ENCODE measurements at places on chromosomes 3 and 15.

DNA sequence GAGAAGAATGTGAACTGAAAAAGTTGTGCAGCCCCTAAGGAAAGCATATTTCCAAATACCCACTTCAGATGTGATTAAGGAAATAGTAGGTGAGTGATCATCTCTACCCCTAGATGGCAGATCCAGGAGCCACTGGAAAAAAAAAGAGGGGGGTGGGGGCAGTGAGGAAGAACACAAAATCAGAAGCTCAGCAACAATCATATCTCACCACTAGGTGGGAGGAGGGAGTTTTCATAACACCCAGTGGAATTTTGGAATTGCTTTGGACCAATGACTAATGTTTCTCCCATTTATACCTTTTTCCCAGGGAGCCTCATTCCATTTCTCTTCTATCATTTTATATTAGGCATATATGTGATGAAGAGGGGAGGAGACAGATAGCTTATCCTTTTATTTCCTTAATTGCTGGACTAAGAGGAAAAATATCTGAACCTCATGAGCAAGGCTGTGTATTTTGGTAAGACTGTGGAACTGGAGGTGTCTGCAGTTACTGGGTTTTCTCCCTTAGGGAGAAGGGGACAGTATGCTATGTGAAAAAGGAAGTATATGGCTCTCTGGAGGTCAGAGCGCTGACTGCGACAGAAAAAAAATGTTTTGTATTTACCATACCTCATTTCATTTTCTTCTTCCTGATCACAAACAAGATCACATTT, 363.4 kb downstream of the GAP43 start:
- DNase-seq: no peak

GRCh38 chr15:76153241-76154197, 93.7 kb downstream of the TMEM266 start:
- no peak for DNase-seq

DNA sequence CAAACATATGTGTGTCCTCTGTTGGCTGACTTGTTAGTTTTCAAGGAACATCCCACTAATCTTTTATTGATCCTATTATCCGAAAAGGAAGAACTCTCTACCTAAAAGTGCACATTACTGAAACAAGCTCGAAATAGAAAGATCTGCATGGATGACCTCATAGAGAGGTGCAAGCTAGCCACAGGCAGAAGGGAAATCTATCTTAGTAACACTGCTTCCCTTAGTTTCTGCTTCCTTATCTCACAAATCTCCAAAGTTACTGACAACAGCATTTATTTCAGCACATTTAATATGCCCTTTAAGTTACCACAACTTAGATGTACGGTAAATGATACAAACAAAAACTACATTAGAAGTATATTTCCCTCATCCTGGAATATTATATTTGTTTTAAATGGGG, 285.1 kb upstream of the CCDC54 start:
- DNase-seq: no peak

GRCh38 chr15:100075229-100075628, 266.5 kb downstream of the ADAMTS17 start:
- no peak for DNase-seq

GRCh38 chr3:32831791-32832190, 14.0 kb downstream of the TRIM71 start:
- DNase-seq: no peak

DNA sequence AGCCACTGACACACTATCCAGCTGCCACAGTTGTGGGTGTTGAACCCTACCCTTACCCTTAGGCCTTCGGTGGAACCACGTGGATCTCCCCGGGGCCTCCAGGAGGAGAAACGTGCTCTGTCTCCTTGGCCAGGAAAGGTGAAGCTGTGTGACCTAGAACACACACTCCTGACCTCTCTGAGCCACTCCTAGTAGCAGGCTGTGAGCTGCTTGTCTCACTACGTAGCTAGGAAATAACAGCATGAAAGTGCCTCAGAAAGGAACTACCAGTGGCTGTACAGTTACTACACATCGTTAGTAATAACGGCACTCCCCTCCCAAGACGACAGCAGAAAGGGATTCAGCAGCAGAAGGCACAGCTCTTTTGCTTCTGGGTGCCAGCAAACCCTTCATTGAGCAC, 36.2 kb upstream of the SLC6A6 start:
- DNase-seq: no peak

DNA sequence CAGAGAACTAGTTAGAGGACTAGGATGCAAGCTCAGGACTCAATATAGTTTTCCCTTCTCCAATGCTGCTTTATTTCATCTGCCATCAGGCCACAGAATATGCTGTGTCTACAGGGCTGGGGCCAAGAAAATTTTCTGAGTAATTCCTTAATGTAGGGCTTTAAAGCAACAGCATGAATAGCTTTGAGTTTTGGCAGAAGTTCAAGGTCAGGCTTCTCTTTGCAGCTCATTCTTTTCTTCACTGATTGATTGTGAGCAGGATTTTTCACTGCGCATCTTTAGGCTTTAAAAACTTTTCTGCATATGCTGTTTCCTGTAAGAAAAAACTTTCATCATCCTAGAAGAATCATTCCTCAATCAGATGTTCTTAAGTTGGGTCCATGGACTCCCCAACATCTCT, 4.6 kb downstream of the TMEM108 start:
- DNase-seq: no peak

DNA sequence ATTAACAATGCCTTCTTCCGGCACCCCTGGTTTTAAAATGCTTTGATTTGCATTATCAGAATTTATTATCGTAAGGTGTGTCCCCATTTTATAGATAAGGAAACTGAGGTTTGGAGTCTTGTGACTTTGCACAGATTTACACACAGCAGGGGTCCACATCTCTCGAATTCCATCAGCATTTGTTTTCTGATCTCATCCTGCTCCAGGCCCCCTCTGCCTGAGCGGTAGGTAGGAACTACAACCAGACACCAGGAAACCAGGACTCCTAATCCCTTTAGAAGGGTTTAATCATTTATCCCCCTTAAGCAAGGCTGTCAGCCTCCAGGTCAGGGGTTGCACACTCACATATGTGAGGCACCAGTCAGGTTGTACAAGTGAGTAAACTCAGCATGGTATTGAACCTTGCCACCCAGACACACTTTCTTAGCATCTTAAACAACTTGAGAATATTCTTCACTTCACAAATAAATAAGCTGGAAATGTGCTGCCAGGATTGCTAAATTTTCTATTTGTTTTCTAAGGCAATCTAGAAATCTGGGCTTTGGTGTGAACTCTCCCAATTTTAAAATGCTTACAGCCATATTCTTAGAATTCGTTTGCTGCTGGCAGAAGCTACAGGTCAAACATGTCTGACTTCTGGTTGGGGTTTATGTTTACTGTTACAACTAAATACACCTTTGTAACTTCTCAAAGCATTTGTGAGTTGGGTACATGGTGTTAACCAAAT, 31.7 kb upstream of the CMTM7 start:
- DNase-seq: no peak

DNA sequence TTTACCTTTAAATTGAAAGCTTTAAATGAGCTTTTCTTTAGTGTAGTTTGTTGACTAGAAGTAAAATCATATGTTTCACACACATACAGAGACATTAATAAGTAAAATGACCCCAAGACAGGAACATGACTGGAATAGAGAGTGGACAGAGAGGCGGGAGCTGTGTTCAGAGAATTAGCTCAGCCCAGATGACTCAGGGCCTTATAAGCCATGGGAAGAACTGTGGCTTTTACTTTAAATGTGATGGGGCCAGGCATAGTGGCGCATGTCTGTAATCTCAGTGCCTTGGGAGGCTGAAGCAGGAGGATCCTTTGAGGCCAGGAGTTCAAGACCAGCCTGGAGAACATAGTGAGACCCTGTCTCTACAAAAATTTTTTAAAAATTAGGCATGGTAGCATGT, 26.7 kb downstream of the SACM1L start:
- DNase-seq: no peak

DNA sequence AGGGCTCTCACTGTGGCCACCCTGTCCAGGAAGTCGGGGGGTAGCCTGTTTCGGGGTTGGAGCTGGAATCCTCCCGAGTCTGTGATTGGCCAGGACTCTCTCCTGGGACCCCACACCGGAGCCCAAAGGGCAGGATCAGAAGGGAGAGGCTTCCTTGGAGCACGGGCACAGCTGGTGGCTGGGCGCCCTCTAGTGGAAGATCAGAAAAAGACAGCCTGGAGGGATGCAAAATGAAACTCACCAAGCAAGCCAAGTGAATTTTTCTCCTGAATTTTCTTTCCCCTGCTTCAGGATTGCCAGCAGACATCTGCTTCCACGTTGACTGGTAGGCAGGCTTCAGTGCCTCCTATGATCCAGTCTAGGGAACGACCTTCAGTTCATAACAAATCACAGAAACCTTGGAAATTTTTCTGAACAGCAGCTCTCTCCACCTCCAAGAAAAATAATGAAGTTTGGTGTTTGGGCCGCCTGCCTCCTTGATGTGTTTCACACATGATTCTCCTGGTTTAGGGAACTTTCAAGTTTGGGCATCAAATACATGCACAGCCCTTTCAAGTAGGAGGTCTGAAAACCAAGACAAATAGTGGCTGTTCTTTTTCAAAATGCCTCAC, 224.6 kb downstream of the VPS13C start:
- peak; percentile 27 for DNase-seq

Data from CD4-positive, alpha-beta T cell treated with Interleukin-15 for 1 hour (primary cell).